ENCODE measurements at places on chromosomes 1 and 21. TPM values are rescaled to one million over a fixed set of nuclear protein-coding genes. Genes with fewer than 3 reads are reported as not detected.

Gene FCRL2
- not detected for total RNA-seq

GRCh38 chr1:177589166-177589565 lies 380.7 kb downstream of the SEC16B start:
- DNase-seq = no peak

Gene ZNF648
- total RNA-seq = not detected

Gene CACNA1E
- total RNA-seq = not detected

Gene SV2A
- 15.2 TPM for total RNA-seq

GRCh38 chr1:78543941-78544643 lies 53.3 kb downstream of the PTGFR start:
- DNase-seq = no peak
